ENCODE measurements at places on chromosomes 5 and 9.
A peak's percentile ranks its signal among the peaks of the same experiment; 100 is the strongest.

GRCh38 chr9:136147890-136148714 lies 29.4 kb upstream of the TMEM250 start:
- DNase-seq = no peak

- DNase-seq = peak; percentile 57
Measured at GRCh38 chr9:112380102-112380824, at the start of gene HSDL2. Gene HSDL2 (plus strand): TSS chr9:112380108. CDS start chr9:112380164, 56 bp downstream.

GRCh38 chr9:124385623-124386022 lies 29.6 kb downstream of the PSMB7 start:
- no peak for DNase-seq

GRCh38 chr5:56412601-56413379 lies 179.7 kb upstream of the ANKRD55 start:
- no peak for DNase-seq

GRCh38 chr5:158154226-158155005 lies 295.5 kb upstream of the CLINT1 start:
- no peak for DNase-seq

GRCh38 chr9:119360237-119360636 lies 9.0 kb downstream of the BRINP1 start:
- DNase-seq = no peak

GRCh38 chr9:91720751-91721705 lies 229.0 kb downstream of the ROR2 start:
- DNase-seq = no peak

DNA sequence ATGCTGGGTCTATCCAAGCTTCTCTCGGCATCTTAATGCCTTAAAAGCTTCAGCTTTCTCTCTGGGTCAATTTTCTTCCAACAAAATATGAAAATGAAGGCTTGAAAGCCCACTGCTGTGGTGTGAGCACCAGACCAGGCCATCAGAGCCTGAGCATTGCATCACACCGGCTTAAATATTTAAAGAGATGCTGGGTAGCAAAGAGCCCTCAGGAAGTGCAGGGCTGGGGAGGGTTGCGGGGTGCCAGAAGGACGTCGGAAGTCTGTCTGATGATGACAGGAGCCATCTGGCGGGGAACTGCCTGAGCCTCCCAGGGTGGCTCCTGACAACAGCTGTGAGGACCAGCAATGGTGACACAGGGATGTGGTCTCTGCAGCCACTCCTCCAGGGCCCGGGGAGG lies 185.5 kb downstream of the OLFM1 start:
- DNase-seq = no peak

DNA sequence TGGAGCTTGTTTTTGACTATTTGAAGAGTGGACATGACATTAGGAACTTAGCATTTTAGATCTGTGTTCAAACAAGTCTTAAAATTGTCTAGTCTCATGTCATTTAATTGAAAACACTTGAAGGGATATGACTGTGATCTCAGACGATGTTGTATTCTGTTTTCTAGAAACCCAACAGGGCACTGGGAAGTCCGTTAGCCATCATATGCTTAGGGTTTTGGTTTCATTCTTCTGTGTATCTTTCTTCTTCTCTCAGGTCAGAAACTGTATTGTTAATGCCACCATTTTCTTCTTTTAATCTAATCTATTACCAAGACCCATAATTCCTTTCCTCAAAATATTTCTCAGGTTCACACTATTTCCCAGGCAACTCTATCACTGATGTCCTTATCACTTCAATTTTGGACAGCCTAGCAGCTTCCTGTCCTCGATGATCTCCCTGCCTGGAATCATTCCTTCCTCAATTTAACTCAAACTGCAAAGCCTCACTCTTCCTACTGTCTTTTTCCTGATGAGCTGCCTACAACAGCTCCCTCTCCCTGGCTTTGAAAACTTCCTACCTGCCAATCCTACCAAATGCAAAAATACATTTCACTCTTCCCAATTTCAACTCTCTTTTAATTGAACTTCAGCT lies 77.7 kb downstream of the MEF2C start:
- DNase-seq = no peak

GRCh38 chr5:35067985-35068384 lies 20.2 kb upstream of the AGXT2 start:
- DNase-seq = no peak

- no peak for DNase-seq
Measured at GRCh38 chr5:41670854-41671479, 160.6 kb upstream of the PLCXD3 start.

DNA sequence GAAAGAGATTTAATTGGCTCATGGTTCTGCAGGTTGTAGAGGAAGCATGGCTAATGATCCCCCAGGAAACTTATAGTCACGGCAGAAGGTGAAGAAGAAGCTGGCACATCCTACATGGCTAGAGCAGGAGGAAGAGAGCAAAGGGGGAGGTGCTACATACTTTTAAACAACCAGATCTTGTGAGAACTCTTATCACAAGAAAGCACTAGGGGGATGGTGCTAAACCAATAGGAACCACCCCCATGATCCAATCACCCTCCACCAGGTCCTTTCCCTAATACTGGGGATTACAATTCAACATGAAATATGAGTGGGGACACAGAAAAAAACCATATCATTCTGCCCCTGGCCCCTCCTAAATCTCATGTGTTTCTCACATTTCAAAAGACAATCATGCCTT lies 147.2 kb upstream of the EPB41L4A start:
- DNase-seq = no peak

- DNase-seq = peak; percentile 95
Measured at GRCh38 chr5:143177263-143177983, 226.1 kb downstream of the NR3C1 start.

- no peak for DNase-seq
Measured at GRCh38 chr5:93107805-93108520, 473.1 kb downstream of the NR2F1-AS1 start.

GRCh38 chr9:228929-229695 lies 14.4 kb downstream of the DOCK8 start:
- DNase-seq = no peak

DNA sequence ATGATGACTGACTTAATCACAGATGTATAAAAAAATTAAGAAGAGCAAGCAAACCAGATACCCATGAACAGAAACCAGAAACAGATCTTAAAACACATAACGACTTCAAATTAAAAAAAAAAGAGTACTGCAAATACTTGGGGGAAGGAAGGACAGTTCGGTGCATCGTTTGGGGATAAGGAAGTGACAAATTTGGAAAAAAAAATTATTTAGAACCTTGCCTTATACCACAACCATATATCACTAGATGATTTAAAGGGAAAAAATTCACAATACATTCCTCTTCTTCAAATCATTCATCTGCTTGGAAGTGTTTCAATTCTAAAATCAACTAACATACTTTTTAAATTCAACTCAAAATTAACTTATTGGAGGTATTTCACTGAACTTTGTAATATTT lies 1038.6 kb upstream of the DMAC1 start:
- DNase-seq = no peak

GRCh38 chr9:23941051-23941450 lies 115.0 kb upstream of the ELAVL2 start:
- no peak for DNase-seq

GRCh38 chr9:35682520-35683315 lies 7.0 kb downstream of the TPM2 start:
- no peak for DNase-seq

GRCh38 chr5:133680830-133681565 lies 68.7 kb upstream of the FSTL4 start:
- no peak for DNase-seq

DNA sequence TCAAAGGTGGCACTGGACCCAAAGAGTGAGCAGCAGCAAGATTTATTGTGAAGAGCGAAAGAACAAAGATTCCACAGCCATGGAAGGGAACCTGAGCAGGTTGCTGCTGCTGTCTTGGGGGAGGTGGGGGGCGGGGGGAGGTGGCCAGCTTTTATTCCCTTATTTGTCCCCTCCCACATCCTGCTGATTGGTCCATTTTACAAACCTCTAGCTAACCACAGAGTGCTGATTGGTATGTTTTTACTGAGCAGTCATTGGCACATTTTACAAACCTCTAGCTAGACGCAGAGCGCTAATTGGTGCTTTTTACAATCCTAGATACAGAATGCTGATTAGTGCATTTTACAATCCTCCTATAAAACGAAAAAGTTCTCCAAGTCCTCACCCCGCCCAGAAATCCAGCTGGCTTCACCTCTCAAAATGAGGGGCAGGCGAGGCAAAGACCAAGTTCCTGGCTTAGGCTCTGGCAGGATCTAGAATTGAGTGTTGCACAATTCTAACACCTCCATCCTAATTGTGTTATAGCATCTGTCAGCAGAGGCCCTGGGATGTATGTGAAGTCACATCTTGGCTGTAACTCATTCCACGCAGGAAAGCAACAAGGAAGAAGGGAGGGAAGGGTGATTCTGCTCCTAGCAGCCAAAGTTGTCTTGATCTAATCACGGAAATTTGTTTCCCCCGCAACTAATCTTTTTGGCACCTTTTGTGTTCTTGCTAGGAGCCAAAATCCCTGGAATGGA lies 34.3 kb downstream of the ROR2 start:
- no peak for DNase-seq

Measured in DMS79 treated with DMSO at 0.1 percent for 48 hours (cell line).